ENCODE measurements at places on chromosomes 4 and X. TPM values are rescaled to one million over a fixed set of nuclear protein-coding genes. Genes with fewer than 3 reads are reported as not detected.

The PGRMC2 gene
- 23.7 TPM for polyA plus RNA-seq

The TKTL2 gene
- polyA plus RNA-seq = not detected

The MAGEC3 gene
- polyA plus RNA-seq = not detected

The EDA gene
- 1.1 TPM for polyA plus RNA-seq

The NEXMIF gene
- polyA plus RNA-seq = 0.82 TPM

The ARAF gene
- 102 TPM for polyA plus RNA-seq

The MUC7 gene
- polyA plus RNA-seq = not detected

The ADAM29 gene
- not detected for polyA plus RNA-seq

The SLC25A4 gene
- polyA plus RNA-seq = 3.8 TPM

The CTAG1A gene
- not detected for polyA plus RNA-seq

The GAB3 gene
- polyA plus RNA-seq = 1.7 TPM

The CENPE gene
- 0.28 TPM for polyA plus RNA-seq

The UGT2B17 gene
- polyA plus RNA-seq = not detected

The DACH2 gene
- polyA plus RNA-seq = not detected

The GPR119 gene
- polyA plus RNA-seq = not detected

The TBX22 gene
- not detected for polyA plus RNA-seq

The CCSER1 gene
- not detected for polyA plus RNA-seq

The MMRN1 gene
- polyA plus RNA-seq = 0.73 TPM

The HSFX1 gene
- polyA plus RNA-seq = 0.52 TPM

The CXorf49B gene
- not detected for polyA plus RNA-seq

The TECRL gene
- not detected for polyA plus RNA-seq

The IDUA gene
- 8.3 TPM for polyA plus RNA-seq

The RTL9 gene
- not detected for polyA plus RNA-seq

The FGD1 gene
- polyA plus RNA-seq = 1.0 TPM

The DCAF4L1 gene
- polyA plus RNA-seq = 0.15 TPM

The MAB21L2 gene
- polyA plus RNA-seq = not detected

The DIPK2B gene
- not detected for polyA plus RNA-seq

The HS6ST2 gene
- not detected for polyA plus RNA-seq

The VCX3A gene
- polyA plus RNA-seq = not detected

The TMSB15A gene
- not detected for polyA plus RNA-seq

The PUDP gene
- polyA plus RNA-seq = 16.5 TPM

The BEND2 gene
- not detected for polyA plus RNA-seq

The BMPR1B gene
- polyA plus RNA-seq = 0.07 TPM

The ARHGEF38 gene
- 0.45 TPM for polyA plus RNA-seq

The RASSF6 gene
- polyA plus RNA-seq = 0.20 TPM

The AVPR2 gene
- not detected for polyA plus RNA-seq

The TCEAL7 gene
- polyA plus RNA-seq = not detected

The GTPBP6 gene
- 38.9 TPM for polyA plus RNA-seq

The TCEAL6 gene
- not detected for polyA plus RNA-seq

The SFRP2 gene
- not detected for polyA plus RNA-seq

The SULT1E1 gene
- not detected for polyA plus RNA-seq

The YY2 gene
- polyA plus RNA-seq = 0.66 TPM

The SPACA5 gene
- 0.60 TPM for polyA plus RNA-seq

The PAGE5 gene
- 1.0 TPM for polyA plus RNA-seq

The KLHL13 gene
- 1.8 TPM for polyA plus RNA-seq

The ALG13 gene
- 49.0 TPM for polyA plus RNA-seq

The UTP3 gene
- 23.2 TPM for polyA plus RNA-seq

The LUZP4 gene
- not detected for polyA plus RNA-seq

The RBMXL3 gene
- not detected for polyA plus RNA-seq

The GSTCD gene
- polyA plus RNA-seq = 4.0 TPM

The DRD5 gene
- polyA plus RNA-seq = not detected

The PDHA1 gene
- polyA plus RNA-seq = 71.9 TPM

The KLKB1 gene
- polyA plus RNA-seq = 0.25 TPM

The EMCN gene
- polyA plus RNA-seq = not detected

The GYPA gene
- not detected for polyA plus RNA-seq

The GUCY1A1 gene
- not detected for polyA plus RNA-seq

The RAPGEF2 gene
- 0.87 TPM for polyA plus RNA-seq
